ENCODE measurements at places on chromosomes 1 and 21.

DNA sequence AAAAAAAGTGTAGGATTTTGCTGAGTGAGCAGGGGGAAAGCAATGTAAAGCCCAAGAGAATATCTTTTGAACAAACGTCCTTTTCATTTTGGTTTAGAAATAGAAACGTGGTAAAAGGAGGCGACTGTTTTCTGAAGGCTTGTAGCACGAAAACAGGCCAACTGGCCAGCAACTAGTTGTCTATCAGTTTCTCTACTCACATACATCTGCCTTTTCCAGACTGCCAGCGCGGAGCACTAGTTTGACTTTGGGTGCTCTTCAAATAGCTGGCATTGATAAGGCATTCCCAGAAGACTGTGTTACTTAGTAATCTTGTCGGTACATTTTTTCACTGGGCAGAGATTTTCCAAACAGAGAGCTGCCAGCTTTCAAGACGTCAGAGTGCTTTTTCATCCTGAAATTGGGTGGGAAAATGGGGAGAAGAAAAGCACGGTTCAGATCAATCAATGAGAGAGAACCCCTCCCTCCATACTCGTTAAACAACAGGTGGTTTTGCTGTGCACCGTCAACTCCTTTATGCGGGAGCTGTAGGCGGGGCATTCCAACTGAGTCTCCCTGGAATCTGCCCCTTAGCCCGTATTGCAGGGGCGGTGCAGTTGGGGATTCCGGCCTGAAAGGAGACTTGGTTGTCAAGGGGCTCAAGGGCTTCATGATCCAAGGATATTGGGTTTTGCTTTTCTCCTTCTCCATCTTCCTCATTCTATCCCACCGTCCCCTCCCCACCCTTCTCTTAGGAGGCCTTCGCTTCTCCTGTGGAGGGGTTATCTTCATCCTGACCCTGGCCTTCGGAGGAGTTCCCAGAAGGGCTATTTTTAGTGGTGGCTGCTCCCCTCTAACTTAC is 884 bp upstream of the LRRC8C start:
- no peak for DNase-seq

DNA sequence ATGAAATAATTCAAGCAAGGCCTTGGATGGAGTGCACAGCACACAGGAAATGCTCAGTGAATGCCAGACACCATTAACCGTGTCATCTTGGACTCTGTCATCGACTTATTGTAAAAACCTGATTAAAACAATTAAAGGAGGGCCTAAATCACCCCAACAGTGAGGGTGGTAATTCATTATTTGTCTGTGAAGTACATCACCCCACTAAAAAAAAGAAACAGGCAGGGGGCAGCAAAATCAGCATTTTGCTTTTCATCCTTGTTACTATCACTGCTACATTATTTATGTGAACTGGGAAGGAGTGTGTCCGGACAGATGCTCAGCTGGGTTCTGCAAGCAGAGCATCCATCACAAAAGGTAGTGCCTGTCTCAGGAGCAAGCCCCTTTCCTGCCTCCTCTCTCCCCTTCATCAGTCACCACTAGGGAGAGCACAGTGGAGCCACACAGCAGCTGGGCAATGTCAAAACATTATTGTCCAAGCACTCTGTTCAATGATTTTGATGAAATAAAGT is 98.5 kb downstream of the RERE start:
- DNase-seq = no peak

DNA sequence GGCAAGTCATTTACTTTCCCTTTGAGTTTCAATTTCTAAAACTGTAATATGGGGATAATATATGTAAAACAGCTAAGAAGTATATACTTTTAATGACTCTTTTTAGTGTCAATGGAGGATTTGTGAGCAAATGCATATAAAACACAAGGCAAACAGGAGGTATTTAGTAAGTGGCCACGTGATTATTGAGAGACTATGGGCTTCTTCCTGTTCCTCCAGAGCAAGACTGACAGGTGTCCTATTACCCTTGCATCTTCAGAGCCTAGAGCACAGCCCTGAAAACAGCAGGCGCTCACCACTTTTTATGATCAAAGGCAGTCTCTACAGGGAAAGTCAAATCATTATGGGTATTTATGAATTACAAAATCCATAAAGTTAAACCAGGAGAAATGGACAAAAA is 941 bp upstream of the ROR1 start:
- DNase-seq = no peak

- DNase-seq = no peak
These were observed 128.5 kb upstream of the SERTAD4 start for GRCh38 chr1:210104103-210104502.

DNA sequence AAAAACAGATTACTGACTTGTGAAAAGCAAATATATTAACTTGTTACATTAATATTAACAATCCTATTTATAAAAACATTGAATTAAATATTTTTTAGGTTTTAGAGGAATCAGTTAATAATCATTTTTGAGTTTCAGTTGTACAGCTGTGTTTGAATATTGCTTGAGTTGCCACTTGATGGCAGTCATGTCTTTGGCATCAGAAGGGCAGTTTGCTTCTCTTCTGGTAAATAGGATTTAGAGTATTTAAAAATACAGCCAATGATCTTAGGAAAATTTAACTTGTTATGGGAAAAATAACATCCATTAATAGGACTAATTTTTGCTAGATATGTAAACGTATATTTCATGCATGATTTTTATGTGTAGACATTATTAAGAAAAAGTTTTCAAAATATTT is 234.1 kb downstream of the NCAM2 start:
- no peak for DNase-seq

GRCh38 chr1:156106624-156107488 is 7.7 kb upstream of the LMNA start:
- DNase-seq = no peak

GRCh38 chr1:200073286-200073637 is 45.8 kb downstream of the NR5A2 start:
- no peak for DNase-seq

GRCh38 chr1:25833158-25833557 is 13.4 kb downstream of the MTFR1L start:
- DNase-seq = no peak

- no peak for DNase-seq
These were observed 1234.4 kb downstream of the KCNT2 start for GRCh38 chr1:195373856-195374255.

DNA sequence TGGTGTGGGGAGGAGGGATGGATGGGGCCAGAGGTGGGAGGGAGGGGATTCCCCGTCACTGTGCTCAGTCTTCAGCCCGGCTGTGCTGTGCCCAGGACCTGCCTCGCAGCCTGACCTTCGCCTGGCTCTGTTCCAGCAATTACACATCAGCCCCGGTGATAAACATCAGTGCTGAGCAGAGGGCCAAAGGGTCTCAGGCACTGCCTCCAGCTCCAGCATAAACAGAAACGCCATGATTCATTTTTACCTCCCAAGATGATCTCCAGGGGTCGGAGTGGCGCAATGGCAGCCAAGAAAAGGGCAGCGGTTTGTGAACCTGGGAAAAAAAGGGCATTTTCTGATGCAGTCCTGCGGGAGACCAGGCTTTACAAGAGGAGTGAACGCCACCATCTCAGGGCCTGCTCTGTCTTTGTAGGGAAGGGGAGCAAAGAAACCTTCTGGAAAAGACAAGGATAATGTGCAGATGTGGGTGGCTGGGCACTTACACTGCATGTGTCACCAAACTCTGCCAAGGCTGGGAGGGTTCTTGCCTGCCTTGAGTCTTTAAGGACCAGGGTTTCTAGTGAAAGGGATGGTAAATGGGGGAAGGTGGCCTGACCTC is 28.1 kb downstream of the SHISA4 start:
- DNase-seq = no peak

GRCh38 chr1:175919001-175919400 is 175.6 kb upstream of the TNR start:
- DNase-seq = no peak

- no peak for DNase-seq
These were observed 86.0 kb downstream of the PRRX1 start for GRCh38 chr1:170749959-170750358.

DNA sequence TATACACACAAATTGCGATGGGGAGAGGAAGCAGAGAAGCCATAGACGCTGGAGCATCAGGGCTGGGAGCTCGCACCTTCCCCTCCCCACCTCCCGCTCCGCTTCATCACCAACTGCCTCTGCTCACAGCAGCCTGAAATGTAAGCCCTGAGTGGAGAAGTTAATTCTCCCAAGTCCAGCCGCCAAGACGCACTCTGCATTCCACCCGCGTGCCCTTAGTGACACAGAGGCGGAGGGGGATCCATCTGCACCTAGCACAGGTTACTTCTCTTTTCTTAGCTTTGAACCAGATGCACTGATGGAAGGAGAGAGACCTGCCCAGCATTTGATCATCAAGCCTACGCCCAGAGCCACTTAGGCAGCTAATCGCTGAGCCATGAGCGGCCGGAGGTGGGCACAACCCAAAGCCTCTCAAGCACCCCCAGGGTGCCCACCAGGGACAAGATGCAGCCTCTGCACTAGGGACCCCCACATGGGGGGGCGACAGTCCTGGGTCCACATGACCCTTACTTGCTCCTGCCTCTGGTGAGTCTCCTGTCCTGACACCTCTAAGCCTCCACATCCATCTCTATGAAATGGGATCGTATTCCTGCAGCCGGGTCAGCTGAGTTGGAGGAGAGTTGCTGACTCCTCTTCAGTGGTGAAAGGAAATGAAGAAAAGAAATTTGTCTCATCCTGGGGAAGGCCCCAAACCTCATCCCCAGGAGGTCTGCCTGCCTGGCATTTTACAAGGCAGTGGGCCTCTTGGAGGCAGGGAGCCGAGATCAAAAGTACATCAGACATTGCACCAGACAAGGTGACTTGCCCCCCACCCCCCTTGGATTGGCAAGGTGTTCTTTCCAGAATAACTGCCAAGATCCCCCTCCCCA is 316.2 kb downstream of the MATN1 start:
- DNase-seq = no peak

DNA sequence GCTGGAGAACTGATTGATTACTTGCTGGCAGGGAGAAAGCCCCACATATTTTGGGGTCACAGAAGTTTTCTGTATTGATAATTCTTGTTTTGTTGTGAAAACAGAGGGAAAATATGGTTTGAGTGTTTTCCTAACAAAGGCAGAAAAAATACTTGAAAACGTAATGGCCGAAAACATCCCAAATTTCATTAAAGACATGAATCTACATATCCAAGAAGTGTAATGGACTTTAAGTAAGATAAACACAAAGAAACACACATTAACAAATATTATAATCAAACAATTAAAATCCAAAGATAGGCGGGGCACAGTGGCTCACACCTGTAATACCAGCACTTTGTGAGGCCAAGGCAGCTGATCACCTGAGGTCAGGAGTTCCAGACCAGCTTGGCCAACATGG is 39.6 kb downstream of the SHCBP1L start:
- no peak for DNase-seq

GRCh38 chr1:156154317-156154749 is 948 bp downstream of the SEMA4A start:
- DNase-seq = peak; percentile 83

- DNase-seq = no peak
These were observed 78.8 kb downstream of the EPHB2 start for GRCh38 chr1:22789356-22789994.

DNA sequence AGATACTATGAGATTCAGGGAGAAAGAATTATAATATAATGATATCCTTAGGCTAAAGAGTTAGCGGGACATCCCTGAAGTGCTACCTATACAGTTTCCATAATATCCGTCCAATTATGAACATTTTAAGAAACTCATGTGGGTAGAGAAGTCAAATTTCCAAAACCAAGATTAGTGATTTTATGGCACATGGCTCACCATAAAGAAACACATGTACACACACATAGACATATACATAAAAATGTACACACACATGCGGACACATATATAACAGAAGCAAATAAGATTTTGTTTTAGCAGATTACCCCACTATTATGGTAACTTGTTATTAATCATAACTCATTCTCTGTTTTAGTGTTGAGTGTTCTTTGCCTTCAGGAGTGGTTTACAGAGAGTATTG is 566.7 kb upstream of the NEGR1 start:
- no peak for DNase-seq

GRCh38 chr1:112356765-112357164 is 39.2 kb upstream of the CTTNBP2NL start:
- no peak for DNase-seq

GRCh38 chr1:230186003-230186863 is 119.2 kb downstream of the GALNT2 start:
- no peak for DNase-seq

GRCh38 chr1:117656202-117656641 is 50.4 kb downstream of the TENT5C start:
- peak; percentile 87 for DNase-seq

DNA sequence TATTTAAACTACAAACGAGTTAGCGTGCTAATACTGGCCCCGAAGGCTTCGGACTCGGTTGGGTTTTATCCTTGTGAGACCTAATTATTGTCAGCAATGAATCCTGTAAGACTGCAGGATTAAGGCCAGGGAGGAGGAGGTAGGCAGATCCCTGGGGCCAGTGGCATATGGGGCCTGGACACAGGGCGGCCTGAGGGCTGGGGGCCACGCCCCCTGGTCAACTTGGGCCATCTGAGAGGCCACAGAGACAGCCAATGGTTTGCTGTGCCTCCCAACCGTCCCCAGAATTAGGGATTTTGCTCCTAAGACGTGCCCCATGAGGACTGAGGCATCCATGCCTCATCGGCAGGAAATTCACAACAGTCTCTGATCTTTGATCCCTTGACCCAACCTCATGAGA is 31.1 kb upstream of the DISP3 start:
- no peak for DNase-seq

DNA sequence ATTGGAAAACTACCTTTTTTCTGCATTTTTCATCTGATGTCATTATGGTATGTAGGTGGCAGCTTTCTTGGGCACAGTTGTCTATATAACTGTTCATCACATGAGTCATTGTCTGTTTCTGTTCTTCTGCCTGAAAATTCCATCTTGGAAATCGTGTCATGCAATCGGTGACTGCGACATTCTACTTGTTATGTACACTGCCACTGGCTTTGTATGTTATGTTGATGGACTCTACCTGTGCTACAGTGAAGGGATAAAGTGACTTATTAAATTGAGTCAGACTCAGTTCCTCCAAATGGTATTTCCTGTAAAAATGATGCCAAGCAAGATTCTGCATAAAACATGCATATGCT is 8.6 kb downstream of the SMAP2 start:
- no peak for DNase-seq

- no peak for DNase-seq
These were observed 177.7 kb downstream of the DPYD start for GRCh38 chr1:97743129-97743528.

- DNase-seq = no peak
These were observed 375.9 kb downstream of the DSCAM start for GRCh38 chr21:40471103-40471502.

GRCh38 chr1:18549906-18550305 is 69.2 kb downstream of the KLHDC7A start:
- no peak for DNase-seq

DNA sequence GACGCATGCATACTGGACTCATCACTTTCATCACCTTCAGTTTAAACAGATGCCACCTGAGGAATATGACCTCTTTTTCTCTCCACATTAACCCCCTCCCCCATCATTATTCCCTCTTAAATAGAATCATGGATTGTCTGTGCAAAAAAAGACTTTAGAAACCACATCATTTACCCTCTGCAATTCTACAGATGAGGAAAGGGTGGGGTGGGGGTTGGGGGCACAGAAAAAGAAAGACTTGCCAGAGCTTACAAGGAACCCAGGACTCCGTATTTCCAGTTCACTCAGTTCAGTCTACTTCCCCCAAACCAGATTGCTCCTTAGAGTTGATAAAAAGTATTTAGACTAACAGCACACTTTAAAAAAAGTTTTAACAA is 26.2 kb upstream of the NFIA start:
- DNase-seq = no peak

- no peak for DNase-seq
These were observed 58.3 kb upstream of the FASLG start for GRCh38 chr1:172600615-172601014.

GRCh38 chr1:28983509-28984310 is 69.3 kb downstream of the EPB41 start:
- no peak for DNase-seq

All from stimulated activated CD8-positive, alpha-beta memory T cell treated with anti-CD3 and anti-CD28 coated beads, Interleukin-7, amount 100 ng/mL, for 48 hours (primary cell).